ELF-1 (cell line): ENCODE measurements at places on chromosomes 4 and X.

- DNase-seq, result no peak
These were observed 193.5 kb upstream of the C1QTNF7 start for GRCh38 chr4:15234116-15234855.

- no peak for DNase-seq
These were observed 154.3 kb upstream of the EDNRA start for GRCh38 chr4:147326591-147326990.

DNA sequence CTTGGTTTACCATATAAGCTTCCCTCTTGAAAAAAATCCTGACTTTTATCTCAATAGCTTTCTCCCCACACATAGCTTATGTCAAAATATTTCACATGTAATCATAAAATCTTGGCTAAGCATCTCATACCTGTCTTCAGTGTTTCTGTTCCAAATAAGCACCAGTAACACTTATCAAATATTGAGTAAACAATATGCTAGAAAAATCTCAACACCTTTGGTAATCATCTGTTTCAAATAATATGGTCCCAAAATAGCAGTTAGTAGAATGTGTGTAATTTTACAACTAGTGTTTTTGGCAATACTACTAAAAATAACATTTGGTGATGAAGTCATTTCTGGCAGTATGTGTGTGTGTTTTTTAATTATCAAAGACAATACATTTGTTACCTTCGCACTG lies 2138.2 kb downstream of the PCDH7 start:
- no peak for DNase-seq

- DNase-seq, result no peak
These were observed 7.3 kb upstream of the ARHGAP10 start for GRCh38 chr4:147724468-147725201.

DNA sequence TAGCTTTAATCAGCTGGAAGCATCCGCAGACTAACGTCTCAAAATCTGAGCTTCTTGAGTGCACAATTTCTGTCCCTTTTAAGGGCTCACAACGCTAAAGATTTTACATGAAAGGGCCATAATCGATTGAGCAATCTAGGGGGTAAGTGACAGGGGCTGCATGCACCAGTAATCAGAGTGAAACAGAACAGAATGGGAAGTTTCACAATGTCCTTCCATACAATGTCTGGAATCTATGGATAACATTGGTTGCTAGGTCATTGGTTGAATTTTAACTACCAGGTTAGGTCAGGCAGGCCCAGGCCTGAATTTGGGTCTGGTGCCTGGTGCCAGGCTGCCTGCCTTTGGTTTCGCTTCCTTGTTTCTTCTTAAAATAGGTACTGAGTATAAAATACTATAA lies 42.0 kb upstream of the MTMR8 start:
- DNase-seq, result no peak

DNA sequence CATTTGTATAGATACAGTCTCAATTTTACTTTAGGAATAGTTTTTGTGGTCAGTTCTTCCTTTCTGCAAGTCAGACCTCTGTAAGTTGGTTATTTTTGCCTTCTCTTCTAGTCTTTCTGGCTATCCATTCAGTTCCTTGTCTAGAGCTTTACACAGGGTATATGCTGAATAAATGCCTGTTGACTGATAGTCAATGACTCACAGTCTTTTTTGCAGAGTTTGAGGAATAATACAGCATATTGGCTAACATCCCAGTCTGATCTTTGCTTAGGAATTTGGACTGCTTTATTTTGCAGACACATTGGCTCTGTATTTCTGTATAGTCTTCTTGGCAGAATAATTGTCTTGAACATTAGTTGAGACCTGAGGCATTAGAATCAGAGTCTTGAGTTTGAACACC lies 132.4 kb downstream of the MAGEC1 start:
- no peak for DNase-seq

- DNase-seq, result peak; percentile 19
These were observed 53.1 kb downstream of the RASGEF1B start for GRCh38 chr4:81418572-81418971.

DNA sequence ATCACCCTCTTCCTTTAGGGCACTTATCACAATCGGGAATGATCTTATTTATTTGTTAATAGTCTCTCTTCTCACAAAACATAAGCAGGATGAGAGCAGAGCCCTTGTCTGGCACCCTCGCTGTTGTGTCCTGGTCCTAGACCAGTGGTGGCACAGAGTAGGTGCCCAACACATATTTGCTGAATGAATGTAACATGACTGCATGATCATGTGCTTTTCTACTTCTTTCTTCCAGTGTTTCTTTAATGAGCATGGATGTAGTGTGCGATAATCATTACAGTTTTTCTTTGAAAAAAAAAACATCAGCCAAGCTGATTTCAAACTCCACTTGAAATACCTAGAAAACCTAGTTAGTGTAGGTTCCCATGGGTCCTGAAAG lies 164.1 kb downstream of the CHIC2 start:
- DNase-seq, result no peak

- DNase-seq, result no peak
These were observed 44.9 kb downstream of the SH3RF1 start for GRCh38 chr4:169225812-169226211.

DNA sequence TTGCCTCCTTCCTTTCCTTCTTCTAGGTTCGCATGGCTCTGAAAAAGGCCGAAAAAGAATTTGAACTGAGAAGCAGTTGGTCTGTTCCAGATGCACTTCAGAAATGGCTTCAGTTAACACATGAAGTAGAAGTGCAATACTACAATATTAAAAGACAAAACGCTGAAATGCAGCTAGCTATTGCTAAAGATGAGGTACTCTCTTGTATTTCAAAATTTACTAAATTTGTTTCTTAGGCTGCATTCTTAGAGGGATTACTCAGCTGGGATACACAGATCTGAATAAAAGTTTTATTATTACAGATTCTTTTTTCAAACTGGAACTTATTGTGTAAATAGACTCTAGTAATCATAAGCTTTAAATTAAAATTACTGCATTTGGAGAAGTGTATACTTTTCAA lies 146.9 kb downstream of the STIM2 start:
- no peak for DNase-seq

DNA sequence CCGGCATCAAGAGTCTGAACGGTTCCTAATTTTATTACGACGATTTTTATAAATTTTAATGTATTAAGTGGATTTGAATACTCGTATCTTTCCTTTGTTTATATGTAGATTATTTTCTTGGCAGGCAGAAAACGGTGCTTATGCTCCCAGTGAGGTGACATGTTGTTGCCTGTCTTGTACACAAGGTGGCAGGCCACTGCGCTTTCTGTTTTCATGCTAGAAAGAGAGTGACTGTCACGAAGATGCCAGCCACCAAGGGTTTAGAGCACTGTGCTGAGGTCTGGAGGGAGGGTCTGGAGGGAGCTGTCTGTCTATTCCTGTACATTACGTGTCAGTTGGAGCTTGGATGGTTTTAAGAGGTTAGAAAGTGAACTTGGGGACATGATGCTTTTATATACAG lies 87.7 kb downstream of the SHROOM2 start:
- DNase-seq, result peak; percentile 73

DNA sequence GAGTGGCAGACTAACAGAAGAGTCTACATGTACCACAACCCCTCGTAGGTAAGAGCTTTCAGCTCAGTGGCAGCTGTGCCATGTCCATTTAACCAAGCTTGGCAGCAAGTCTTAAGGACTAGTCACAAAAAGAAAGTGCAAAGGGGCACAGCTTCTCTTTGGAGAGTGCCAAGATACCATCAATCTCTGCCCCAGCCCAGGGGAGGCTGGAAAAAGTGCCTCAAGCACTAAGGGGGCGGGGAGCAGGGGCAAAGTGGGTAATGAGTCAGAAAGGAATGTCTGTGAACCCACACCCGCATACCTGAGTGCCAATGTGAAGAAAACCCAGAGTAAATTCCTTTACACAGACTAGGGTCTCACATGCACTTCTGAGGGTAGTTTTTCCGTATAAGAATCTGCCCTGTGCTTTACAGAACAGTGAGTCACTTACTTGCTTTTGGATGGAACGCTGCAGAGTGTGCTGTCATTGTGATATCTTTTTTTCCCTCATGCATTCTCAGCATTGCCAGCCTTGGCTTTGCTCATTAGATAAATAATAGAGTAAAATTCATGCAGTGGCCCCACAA lies 219.8 kb downstream of the ZNF674 start:
- peak; percentile 88 for DNase-seq

- no peak for DNase-seq
These were observed at the start of gene SASH3 for GRCh38 chrX:129779747-129780146. Gene SASH3 (plus strand): TSS chrX:129779949. CDS start chrX:129780098, 149 bp downstream.

DNA sequence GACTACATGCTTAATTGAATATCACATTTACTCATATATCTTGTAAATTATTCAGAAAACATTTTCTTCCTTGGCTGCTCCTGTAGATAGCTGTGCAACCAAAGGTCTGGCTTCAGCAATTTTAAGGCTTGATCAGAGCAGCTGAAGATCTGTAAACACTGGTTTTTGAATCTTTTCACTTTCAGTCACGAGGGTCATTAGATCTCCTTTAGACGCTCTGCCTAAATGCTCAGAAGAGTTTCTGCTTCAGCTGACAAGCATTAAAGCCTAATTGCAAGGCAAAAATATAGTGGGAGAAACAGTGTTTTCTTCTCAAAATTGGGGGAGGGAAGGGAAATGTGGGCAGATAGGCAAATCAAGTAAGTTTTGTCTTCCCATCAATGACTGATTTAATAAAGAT lies 25.7 kb downstream of the TRPC5 start:
- no peak for DNase-seq

DNA sequence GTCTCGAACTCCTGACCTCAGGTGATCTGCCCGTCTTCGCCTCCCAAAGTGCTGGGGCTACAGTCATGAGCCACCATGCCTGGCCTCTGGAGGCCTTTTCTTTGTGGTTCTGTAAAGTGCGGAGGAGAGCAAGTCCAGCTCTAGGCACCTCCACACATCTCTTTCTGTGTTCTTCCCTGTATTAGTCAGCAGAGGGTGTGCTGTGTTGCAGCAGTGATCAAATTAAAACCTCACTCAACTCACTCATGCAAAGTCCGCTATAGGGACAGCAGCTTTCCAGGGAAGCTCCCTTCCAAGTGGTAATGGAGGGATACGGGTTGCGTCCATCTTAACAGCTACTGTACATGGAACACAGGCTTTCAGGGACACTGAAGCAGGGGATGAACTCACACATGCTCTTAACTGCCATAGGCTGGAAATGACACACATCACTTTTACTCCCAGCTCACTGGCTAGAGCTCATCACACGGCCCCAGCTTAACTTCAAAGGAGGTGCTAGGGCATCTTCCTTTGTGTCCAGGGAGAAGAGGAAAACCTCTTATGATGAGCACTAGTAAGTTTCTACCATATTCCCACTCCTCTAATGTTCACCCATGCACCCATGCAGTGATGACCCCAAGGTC lies 36.0 kb upstream of the CCNG2 start:
- DNase-seq, result peak; percentile 29

DNA sequence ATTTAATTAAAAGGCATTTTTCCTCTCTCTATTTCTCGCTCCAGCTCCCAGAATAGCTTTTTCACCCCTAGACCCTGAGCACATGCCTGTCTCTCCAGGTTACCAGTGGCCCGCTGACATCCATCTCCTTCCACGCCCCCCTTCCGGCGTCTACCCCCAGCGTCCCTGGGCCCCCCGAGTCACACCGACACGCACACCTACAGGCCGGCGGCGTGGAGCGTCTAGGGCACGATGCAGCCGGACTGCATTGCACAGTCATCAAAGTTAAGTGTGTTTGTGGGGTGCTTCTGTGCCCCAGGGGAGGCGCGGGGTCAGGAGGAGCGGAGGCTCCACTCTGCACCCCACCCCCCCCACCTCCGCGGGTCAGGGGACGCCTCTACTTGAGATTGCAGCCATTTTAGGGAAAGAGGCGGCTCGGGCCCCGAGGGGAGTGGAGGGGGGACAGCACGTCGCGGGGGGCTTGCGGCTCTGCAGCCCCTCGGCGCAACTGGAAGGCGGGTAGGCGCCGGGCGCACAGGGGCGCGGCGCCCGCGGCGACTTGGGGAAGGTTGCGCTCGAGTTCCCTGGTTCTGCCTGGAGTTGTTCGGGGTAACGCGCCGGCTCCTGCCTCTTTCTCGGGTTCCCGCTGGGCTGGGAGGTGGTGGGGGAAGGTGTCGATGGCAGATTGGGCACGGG lies 112.7 kb downstream of the DHX15 start:
- DNase-seq, result peak; percentile 29

DNA sequence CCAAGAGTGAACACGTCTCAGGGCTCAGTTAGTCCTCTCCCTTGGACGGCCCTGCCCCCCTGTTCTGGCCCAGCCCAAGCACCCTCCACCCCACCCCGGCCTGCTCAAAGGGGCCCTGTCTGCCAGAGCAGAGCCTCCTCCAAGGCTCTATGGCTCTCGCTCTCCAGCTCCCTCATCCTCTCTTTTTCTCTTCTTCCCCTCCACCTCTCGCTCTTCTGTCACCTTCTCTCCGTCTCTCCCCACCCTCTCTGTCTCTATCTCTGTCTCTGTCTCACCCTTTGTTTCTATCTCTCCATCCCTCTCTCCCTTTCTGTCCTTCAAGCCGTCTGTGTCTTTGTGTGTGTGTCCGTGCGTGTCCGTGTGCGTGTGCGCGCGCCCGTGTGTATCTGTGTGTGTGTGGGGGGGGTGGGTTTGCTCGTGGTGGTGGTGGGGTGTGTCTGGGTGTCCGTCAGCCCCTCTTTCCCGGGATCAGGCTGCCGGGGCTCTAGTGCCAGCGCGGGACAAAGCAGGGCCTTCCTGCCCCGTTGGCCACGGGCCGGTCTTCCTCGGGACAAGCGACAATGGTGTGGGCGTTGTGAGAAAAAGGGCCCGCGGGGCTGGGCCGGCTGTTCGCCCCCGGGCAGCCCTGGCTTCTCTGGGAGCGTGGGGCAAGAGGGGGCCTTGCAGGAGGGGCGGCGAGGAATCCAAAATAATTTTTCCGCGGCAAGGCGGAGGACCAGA lies 8.7 kb downstream of the FRG2 start:
- DNase-seq, result no peak

DNA sequence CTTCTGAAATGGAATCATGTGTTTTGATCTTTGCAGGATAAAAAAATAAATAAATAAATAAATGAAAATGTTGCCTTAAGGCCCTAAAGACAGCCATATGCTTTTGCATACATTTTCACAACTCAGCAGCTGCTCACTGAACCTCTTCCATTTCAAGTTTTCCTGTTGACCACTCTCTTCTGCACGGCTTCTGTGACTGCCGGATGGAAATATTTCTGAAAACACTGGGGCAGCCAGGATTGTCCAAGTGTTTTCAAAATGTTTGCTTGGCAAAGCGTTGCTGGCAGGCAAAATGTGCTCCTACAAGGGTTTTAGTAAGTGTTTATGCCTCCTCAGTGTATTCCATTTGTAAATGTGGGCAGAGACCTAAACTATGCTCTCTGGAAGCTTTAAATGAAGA lies 208.1 kb upstream of the IL1RAPL1 start:
- DNase-seq, result no peak

DNA sequence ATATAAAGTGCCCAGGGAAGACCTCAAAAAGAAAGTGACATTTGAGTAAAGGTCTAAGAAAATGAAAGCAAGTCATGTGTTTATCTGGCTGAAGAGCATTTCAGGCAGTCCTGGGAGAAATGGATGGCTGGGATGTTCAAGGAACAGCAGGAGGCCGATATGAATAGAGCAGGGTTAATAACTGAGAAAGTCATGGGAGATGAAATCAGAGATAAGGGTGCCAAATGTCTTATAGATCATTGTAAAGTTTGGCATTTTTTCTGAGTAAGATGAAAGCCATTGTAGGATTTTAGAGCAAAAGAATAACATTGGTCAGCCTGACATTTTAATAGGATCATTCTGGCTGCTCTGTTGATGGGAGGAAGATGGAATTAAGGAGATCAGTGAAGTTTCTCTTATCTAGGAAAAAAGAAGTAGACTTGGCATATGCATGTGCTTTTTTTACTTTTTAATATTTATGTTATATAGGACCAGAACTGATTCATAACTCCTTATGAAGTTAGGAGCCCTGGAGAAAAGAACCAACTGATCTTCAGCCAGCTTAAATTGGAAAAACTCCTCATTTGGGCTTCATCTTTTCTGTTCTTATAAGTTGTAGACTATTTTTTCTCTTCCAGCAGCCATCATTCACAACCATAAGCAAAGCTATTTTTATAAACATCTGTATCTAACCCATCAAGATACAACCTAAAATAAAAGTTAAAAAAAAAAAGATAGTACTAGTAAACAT lies 18.6 kb downstream of the AIMP1 start:
- no peak for DNase-seq
